Heart left ventricle (tissue), 16 donors: ENCODE measurements at places on chromosomes 7 and 10. TPM values are rescaled to one million over a fixed set of nuclear protein-coding genes. Genes with fewer than 3 reads are reported as not detected.
A peak's percentile ranks its signal among the peaks of the same experiment; 100 is the strongest.

- DNase-seq, result no peak
Measured at GRCh38 chr10:32323051-32323450, 23.9 kb downstream of the EPC1 start.

- no peak for DNase-seq
Measured at GRCh38 chr7:72538856-72539255, 126.7 kb upstream of the CALN1 start.

DNA sequence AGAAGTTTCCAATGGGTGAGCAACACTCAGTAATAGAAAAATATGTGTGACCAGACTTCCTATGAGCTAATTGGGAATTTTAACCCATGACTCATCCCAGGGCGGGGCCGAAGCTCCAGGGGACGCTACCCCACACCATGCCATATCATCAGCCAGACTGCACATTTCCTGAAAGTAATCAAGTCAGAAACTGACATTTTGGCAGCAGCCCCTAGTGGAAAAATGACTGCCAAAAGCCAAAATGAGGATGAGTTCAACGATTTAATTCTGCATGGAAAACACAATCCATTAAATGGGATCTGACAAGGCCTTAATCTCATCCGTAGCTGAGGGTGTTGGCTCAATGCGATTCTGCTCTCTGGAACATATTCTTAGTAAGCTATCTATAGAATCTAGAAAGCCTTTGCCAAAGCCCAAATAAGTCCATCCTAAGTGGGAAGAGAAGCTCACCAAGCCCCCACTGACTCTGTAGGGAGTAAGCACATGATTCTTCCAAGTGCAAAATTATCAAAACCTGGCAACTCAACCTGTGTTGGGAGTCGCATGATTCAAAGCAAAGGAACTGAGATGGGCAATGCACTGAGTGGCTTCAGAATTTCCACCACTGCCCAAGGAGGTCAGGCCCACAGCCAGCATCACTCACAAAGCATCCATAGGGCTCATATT is 93.1 kb upstream of the PDE1C start:
- peak; percentile 75 for DNase-seq

DNA sequence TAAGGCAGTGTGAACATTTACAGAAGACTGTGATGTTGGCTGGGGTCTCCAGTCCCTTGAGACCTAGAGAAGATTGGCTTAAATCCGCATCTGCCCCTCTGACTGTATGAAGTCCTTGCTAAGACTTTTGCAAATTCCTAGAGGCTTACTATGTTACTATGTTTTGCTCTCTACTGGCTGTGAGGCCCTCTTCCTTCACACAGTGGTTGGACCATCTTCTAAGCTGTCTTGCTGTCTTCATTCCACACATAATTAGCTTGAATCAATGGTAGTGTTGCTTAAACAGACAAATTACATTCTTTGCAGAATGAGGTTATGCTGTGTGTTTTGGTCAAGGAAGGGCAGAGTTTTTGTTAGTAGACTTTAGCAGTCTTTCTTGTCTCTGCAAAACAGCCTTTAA is 658.0 kb downstream of the TYW1 start:
- DNase-seq, result no peak

DNA sequence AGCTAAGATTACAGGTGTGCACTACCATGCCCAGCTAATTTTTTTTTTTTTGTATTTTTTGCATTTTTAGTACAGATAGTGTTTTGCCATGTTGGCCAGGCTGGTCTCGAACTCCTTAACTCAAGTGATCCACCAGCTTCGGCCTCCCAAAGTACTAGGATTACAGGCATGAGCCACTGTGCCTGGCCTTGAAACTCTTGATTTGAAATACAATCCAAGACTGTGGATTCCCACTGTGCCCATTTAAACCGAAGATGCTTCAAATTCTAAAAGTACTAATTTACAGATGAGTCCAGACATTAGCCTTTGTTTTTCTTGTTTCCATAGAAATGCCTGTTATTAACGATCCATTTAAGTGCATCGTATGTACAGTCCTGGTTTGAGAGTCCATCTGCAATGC is 130.9 kb downstream of the CACNA2D1 start:
- DNase-seq, result no peak

GRCh38 chr7:31420948-31421347 is 80.4 kb upstream of the NEUROD6 start:
- no peak for DNase-seq

THSD7A gene
- 1.6 TPM for total RNA-seq

GRCh38 chr10:70751991-70752390 is 33.2 kb downstream of the TBATA start:
- no peak for DNase-seq

IFIT1B gene
- total RNA-seq, result 0.24 TPM

CPXM2 gene
- 2.6 TPM for total RNA-seq

GRCh38 chr7:96021568-96021967 is 249.2 kb downstream of the DYNC1I1 start:
- no peak for DNase-seq

GRCh38 chr7:151410405-151411390 is 860 bp upstream of the WDR86 start:
- no peak for DNase-seq

PRKAG2 gene
- total RNA-seq, result 179 TPM

GRCh38 chr7:124155432-124156022 is 122.7 kb upstream of the TMEM229A start:
- DNase-seq, result no peak

DNA sequence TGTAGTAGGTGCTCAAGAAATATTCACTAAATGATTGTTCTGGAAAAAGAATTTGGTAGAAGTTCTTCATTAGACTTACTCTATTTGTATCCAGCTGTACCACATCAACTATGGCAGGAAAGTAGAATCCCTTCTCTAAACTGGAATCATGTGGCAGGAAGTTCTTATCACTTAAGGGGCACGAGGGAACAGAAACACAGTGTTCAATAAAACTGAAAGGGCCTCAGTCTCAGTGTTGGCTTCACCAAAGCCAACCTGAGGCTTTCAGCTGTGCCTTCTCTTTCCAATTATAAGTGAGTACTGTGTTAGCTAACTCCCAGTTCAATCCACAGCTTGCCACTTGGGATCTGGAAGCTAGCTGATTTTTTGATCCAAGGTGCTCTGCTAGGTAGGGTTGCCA is 257.6 kb upstream of the LRGUK start:
- no peak for DNase-seq

USP54 gene
- total RNA-seq, result 20.1 TPM

TEX36 gene
- total RNA-seq, result not detected

DNA sequence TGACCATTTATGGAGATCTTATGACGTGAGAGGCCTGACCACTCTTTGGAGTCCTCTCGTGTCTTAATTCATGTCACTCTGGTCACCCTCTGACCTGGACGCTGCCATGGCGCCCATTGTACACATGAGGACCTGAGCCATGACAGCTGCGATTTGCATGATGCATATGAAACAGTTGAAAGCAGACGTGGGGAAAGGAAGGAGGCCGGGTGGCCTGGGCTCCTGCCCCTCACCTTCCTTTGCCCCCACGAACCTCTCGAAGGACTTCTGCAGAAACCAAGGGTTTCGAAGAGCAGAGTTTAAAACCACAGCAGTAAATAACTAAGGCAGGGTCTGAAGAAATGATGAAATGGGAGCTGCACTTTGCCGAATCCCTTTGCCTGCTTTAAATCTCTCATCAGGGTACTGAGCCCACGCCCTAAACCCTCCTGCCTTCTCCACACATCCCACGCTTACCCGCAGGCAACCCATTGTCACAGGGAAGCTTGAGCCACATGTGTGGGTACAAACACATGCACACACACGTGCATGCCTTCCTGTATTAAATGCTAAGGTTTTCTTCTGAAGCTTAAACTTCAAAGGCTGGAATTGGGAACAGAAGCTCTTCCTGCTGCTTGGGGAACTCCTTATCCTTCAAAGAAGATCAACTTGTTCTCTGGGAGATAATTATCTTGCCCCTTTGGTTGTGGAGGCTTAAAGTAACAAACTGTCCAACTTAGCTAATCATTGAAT is 11.7 kb upstream of the CALML3 start:
- DNase-seq, result no peak
